GM04503 (cell line): ENCODE measurements at places on chromosomes 16 and 17.

DNA sequence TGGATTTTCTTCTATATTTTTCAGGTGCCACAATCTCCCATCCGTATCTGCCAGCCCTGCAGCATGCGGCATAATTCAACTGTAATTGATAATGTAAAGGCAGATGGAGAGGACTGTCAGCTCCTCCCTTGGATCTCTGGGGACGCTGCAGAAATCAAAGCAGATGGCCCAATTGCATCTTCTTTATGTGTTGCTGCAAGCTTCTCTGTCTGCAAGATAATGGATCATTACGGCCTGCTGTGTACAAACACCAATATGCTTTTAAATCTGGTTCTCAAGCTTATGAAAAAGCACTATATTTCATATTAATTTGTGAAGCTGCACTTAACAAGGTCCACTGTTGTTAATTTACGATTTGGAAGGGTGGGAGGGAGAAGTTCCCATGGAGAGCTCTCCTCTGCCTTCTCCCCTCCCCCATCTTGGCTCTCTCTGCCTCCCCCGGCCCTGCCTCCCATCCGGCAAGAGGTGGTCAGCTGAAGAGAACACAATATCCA, 607.5 kb downstream of the TOX3 start:
- DNase-seq, result no peak

- DNase-seq, result no peak
These were observed 23.8 kb upstream of the ZNF469 start for GRCh38 chr16:88359008-88359407.

DNA sequence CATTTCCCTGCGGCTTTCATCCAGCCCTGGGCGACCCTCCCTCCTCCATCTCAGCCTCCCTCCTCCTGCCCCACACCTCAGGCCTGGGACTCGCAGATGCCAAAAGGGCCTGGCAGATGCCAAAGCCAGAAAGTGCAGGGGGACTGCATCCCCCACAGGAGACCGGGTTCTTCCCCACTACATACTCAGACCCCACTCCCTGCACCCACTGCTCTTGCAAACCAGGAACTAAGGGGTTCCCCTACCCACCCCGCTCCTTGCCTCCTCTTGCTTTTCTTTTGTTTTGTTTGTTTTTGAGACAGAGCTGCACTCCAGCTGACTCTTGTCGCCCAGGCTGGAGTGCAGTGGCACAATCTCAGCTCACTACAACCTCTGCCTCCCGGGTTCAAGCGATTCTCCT, 3.2 kb downstream of the HS3ST6 start:
- no peak for DNase-seq

- DNase-seq, result no peak
These were observed 18.0 kb upstream of the ASGR2 start for GRCh38 chr17:7132511-7133094.

- no peak for DNase-seq
These were observed 197.7 kb upstream of the CIBAR2 start for GRCh38 chr16:85309656-85310587.

DNA sequence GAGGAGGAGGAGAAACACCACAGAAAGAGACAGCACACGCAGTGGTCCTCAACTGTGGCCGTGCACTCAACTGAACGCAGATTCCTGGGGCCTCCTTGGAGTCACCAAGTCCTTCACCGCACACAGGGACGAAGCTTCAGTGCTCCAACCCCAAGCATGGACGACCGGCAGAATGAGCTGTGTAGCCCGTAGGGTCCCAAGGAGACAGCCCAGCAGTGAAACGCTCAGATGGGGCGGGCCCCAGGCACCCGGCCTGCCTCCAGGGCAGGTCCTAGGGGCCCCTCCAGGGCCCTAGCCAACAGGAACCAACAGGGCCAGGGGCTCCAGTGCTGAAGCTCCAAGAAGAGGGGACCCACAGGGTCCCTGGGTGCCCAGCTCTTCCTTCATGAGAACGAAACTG, 13.2 kb downstream of the RAB40B start:
- no peak for DNase-seq

GRCh38 chr16:66043326-66043725, 323.2 kb upstream of the CDH5 start:
- no peak for DNase-seq

GRCh38 chr16:89720551-89720812, 216 bp downstream of the VPS9D1 start:
- no peak for DNase-seq

GRCh38 chr17:36004594-36005108, 3.3 kb upstream of the CCL15 start:
- no peak for DNase-seq

GRCh38 chr16:46916980-46917379, 32.8 kb downstream of the GPT2 start:
- no peak for DNase-seq

GRCh38 chr16:13634959-13635358, 285.0 kb upstream of the ERCC4 start:
- no peak for DNase-seq

DNA sequence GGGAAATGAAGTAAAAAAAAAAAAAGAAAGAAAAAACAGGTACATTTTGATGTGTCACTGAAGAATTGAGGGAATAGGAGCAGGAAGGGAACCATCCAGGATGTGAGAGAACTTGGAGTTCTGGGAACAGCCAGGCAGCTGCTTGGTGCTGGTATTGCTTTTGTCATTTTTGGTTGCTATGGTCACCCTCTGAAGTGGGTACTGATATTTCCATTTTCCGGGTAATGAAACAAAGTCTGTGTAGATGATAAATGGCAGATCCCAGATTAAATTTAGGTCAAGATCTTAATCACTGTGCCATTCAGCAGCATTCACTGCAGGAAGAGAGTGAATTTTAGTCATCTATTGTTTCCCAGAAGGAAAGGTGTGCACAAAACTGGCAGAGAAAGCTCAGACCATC, 93.6 kb downstream of the ABCA8 start:
- no peak for DNase-seq

DNA sequence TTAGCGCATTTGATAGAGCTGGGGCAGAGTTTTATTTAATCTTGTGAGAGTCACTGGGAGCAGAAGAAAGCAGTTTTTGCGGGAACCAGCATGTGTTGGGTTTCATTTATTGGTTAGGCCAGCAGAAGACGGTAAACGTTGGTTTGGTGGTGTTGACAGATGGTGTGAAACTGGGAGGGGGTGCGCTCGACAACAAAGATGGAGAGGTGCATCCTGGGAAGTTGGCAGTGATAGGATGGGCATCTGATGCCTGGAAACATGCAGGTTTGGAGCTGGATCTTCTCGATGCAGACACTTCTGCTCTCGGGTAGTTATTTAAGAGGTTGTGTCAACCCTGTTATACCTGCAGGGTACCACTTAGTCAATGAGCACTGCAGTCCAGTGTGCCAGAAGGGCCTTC, 24.9 kb upstream of the CLEC18A start:
- no peak for DNase-seq

- no peak for DNase-seq
These were observed 157.3 kb upstream of the SDK2 start for GRCh38 chr17:73801455-73802100.

DNA sequence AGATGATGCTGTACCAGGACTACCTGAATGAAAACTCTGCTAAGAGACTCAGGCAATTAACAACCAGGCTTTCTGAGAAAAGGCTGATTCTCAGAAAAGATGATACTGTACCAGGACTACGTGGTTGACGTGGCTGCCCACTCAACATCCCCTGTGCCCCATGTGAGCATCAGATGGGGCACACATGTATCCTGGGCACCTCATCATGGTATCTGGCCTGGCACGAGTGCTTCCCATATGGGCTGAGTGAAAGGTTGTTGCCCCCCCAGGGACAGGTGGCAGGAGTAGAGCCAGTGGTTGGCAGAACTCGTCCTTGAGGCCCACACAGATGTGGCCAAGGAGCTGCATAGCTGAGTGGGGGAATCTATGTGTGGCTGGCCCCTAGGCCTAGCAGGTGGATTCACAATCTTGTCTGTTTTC, 3.5 kb upstream of the CES4A start:
- no peak for DNase-seq

- DNase-seq, result no peak
These were observed 352 bp downstream of the GGNBP2 start for GRCh38 chr17:36545077-36545464.
